ENCODE measurements at places on chromosomes 3 and 15.
A peak's percentile ranks its signal among the peaks of the same experiment; 100 is the strongest.

GRCh38 chr3:13419505-13420044 is 547 bp downstream of the NUP210 start:
- peak; percentile 43 for DNase-seq

- DNase-seq: no peak
Observed at GRCh38 chr3:141273700-141274410, 42.2 kb downstream of the PXYLP1 start.

GRCh38 chr15:55031727-55032126 is 165.0 kb downstream of the RSL24D1 start:
- no peak for DNase-seq

DNA sequence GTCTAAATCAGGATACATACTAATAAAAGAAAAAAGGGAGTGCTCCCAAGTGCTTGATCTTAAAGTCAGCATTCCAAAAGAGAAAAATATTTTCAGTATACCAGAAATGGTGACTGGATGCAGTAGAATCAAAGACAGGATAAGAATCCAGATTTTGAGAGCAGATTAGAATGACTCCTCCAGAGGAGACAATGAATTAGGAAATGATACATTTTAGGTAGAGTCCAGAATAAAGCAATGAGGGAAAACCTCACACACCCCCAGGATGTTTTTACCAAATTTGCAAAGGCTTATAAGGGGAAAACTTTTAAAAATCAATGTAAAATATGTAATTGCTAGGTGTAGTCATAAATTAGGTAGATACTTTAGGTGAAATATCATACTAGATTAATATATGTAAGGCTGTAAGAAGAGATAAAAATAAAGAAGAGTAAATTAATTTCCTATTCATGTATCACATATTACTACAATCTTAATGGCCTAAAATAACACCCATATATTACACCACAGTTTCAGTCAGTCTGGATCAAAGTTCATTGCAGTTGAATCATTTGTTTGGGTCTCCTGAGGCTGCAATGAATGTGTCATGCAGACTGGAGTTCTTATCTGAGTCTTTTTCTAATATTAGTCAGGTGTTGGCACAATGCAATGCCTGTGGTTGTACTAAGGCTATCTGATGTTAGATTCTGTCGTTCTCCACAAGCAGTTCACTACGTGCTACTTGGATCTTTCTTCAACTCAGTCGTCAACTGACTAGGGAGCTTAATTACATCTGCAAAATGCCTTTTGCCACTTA is 547.8 kb upstream of the EPHA6 start:
- no peak for DNase-seq

DNA sequence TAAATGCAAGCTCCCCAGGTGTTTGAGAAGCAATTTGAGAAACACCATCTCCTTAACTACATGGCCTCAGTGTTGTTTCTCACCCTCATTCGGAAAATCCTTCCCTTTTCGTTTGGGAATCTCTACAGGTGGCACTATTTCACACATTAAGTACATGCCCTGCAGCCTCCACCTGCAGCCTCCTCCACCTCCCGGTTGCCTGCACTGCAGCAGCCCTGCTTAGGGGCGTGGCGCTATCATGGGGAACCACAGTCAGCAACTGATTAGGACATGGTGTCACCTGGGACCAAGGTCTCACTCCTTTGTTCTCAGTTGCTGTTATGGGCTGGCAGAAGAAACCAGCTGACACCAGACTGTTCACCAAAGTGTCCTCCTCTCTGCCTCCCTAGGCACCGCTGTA is 11.7 kb upstream of the ZNF774 start:
- no peak for DNase-seq

Measured in HL-60 (cell line).